ENCODE measurements at places on chromosomes 4 and X.

GRCh38 chr4:146112389-146112788 lies 63.1 kb upstream of the LSM6 start:
- DNase-seq, result peak; percentile 62

- DNase-seq, result peak; percentile 83
Measured at GRCh38 chr4:40340030-40340429, 4.9 kb downstream of the CHRNA9 start.

GRCh38 chr4:158599765-158600498 lies 71.8 kb downstream of the C4orf46 start:
- no peak for DNase-seq

DNA sequence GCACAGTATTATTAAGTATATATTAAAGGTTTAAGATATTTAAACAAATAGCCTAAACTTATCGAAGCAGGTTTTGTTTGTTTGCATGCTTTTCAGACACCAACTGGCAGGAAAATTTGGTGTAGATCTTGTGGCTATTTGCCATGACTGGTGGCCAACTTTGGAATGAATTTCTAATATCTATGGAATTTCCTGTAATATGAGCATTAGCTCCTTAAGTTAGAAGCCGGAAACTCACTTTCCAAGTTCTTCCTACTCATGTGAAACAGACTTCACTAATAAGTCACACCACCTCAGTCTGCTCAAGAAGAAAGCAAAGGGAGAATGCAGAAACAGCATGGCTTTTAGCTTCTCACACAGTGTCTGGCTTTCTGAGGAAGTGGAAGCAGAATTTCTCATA lies 563.9 kb downstream of the GRXCR1 start:
- no peak for DNase-seq

DNA sequence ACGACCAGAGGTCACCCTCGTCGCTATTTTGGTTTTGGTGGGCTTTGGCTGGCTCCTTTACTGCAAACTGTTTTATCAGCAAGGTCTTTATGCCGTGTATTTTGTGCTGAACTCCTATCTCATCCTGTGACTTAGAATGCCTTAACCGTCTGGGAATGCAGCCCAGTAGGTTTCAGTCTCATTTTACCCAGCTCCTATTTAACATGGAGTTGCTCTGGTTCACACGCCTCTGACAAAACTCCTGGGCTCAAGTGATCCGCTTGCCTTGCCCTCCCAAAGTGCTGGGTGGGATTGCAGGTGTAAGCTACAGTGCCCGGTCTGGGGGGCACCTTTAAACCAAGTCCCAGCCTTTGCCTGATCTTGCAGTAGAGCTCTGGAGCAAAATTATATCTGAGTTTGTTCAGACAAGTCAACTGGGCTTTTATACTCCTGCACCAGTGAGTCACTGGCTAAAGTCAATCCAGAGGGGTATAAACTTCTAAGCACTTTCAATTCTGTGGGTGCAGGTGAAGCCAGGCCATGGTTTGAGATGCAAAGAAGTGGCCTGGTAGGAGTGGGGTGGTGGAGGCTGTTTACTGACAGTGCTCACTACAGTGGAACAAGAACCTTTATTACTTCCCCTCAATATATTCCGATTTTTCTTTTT lies 50.2 kb downstream of the MGST2 start:
- no peak for DNase-seq

- DNase-seq, result no peak
Measured at GRCh38 chr4:108762559-108763225, at the start of gene ETNPPL. Gene ETNPPL, minus strand, starts transcription at chr4:108763053. Its CDS starts 155 bp downstream, at chr4:108762898.

DNA sequence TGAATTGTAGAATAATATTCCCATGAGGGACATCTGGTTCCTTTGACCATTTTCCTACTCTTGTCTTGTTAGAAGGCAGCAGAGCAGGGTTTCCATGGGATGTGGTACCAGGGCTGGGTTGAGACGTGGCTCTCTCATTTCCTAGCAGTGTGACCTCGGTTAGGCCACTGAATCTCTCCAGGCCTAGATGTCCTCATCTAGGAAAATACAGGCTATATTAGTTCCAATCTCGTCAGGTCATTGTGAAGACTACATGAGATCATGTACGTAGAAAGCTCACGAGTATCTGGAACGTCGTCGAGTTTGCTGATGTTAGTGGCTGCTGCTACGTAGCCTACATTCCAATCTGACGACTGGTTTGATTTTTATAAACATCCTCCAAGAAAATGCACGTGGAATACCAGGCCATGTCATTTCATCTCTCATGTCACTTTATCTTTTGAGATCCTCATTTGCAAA lies 278.2 kb upstream of the GATB start:
- DNase-seq, result no peak

DNA sequence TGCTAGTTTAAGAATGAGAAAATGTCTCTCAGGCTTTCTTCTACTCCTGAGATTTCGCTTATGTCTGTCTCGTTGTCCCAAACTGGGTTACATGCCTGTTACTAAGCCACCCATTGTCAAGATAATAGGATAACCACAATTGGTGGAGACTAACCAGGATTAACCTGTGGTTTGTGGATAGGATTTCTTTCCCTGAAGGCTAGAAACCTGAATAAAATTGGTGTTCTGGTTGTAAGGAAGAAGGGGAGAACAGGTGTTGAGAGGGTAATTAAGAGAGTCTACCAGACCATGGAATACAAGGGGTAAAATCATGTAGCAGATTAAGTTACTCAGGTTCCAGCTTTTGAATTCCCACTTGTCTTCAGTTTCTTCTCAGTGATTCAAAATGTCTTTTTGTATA lies 225.4 kb downstream of the CPE start:
- DNase-seq, result no peak

- DNase-seq, result no peak
Measured at GRCh38 chr4:84669201-84669600, 86.3 kb downstream of the CDS1 start.

- no peak for DNase-seq
Measured at GRCh38 chrX:134957836-134958235, 33.0 kb upstream of the SMIM10 start.

GRCh38 chr4:127143460-127144195 lies 489.1 kb upstream of the INTU start:
- no peak for DNase-seq

DNA sequence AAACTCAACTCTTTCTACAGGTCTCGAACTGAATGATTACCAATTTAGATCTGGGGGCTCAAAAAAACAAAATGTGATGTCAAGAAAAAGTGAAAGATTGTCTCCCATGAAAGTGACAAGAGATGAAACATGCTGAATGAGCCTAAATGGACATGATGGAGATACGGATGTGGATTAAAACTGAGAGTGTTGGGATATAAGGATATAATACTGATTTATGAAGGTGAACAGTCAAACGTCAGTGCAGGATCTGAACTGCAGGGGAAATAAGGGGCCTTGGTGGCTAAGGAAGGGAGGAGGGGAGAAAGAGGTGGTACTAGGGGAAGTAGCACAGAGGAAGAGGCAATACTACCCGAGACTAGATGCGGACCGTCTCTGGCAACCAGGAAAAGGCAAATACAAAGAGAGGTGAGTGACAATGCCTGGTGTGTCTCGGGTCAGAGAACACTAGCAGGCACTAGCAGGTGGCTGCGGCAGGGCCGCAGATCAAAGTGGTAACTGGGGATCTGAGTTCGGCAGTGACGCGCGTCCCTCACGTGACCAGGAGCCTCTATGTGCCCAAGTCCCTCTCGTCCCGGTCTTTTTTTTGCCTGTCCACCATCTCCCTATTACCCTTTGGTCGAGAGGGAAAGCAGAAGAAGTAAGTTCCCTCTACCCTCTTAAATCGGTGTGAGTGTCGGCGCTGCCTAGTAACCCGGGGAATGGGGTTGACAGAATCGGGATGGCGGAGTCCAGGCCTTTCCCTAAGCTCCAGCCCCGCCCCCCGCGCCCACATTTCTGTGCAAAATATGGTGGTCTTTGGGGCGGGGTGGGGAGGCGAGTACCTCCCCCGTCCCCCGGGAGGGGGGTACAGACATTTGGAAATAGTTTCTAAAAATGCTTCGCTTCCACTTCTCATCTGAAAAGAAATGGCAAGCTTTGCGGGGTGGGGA lies at the start of gene TCEAL1:
Gene TCEAL1, plus strand, starts transcription at position 590 of the 932 bp plus-strand sequence. CDS start 942 bp downstream, outside the sequence.
- peak; percentile 7 for DNase-seq

- DNase-seq, result no peak
Measured at GRCh38 chr4:86848732-86849619, at the start of gene SLC10A6. Gene SLC10A6, minus strand, starts transcription at chr4:86849384. Its CDS starts 269 bp downstream, at chr4:86849115.

DNA sequence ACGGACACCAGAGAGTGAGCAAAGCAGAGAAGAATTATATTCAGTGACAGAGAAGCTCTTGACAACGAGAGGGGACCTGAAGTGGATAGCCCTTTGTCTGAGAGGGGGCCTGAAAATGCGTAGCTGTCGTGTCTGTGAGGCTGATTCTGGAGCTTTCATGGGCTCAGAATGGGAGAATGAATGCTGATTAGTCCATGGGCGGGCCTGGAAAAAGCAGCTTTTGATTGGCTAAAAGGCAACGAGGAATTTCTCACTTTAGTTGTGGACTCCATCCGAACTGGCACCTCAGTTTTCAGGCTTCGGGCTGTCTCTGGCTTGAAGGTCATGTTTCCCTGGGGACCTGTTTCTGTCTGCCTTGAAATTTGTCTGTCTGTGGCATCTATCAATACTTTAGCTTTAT lies 487.1 kb downstream of the TECRL start:
- no peak for DNase-seq

GRCh38 chrX:107678957-107679740 lies 50.8 kb downstream of the PRPS1 start:
- DNase-seq, result peak; percentile 33

- no peak for DNase-seq
Measured at GRCh38 chr4:165209796-165210195, 2.4 kb downstream of the KLHL2 start.

DNA sequence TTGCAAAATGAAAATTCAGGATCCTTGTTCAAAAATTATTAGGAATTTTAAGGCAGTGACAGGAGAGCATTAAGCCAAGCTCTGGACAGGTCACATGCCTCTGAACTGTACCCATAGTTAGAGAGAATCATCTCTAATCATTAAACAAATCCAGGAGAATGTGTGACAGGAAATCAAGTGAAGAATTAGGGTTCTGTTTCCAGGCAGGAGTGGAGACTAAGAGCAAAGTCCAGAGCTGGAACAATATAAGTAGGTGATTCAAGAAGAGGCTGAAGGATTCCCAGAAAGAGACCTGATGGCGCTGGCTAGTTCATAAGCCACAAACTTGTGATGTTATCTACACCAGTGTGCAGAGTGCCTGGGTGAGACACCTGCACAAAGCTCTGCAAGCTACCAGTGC lies 104.6 kb upstream of the PRKG2 start:
- DNase-seq, result no peak

GRCh38 chr4:37693450-37694190 lies 7.4 kb upstream of the RELL1 start:
- no peak for DNase-seq

DNA sequence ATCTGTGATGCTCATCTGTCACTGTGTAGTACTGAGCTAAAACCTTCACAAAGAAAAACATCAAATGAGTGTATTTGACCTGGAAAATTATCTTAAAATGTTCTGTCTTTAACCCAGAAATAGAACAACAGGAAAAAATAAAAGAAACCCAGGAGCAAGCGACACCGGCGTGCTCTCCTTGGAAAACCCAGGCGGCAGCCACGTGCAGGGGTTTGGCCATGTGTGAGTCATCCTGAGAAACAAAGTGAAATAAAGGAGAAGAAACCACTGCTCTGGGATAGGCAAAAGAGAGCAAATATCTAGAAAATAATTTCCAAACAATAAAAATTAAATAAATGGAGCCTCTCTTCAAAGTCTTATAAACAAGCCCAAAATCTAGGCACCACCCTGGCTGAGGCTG lies 20.0 kb upstream of the TMEM128 start:
- peak; percentile 64 for DNase-seq

DNA sequence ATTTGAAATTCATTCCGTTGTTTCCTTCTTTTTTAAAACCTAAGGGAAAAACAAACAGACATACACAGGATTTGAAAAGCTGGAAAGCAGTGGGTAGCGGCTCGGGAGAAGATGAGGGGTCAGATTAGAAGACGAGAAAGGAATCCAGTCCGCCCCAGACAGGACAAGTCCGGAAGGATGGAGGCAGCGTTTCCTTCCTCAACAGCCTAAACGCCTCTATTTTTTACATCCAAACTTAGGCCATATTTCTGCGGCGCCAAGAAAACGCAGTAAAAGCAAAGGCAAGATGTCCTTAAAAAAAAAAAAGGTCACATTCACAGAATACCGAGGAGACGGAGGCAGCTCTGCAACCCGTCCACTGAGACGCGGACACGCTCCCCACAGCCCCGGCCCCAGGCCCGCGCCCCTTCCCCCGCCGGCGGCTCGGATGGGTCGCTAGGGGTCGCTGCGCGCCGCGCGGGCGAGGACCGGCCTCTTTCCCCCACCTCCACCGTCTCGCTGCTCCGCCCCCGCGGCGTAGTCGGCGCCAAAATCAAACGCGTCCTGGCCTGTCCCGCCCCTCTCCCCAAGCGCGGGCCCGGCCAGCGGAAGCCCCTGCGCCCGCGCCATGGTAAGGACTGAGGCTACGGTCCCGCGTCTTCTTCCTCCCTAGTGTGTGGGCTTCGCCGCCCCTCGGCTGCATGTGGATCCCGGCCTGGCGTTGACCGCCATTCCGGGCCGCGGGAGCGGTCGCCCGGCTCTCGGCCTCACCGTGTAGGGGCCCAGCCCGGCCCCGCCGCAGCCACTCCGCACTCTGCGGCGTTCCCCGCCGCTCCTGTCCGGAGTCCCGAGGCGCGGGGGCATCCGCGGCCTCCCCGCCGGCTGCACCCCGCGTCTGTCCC lies at the start of gene MND1:
Gene MND1, plus strand, starts transcription at position 558 of the 881 bp plus-strand sequence. Its CDS starts 50 bp downstream, at position 608.
- peak; percentile 80 for DNase-seq

- DNase-seq, result no peak
Measured at GRCh38 chr4:63315651-63316050, 1093.6 kb downstream of the TECRL start.

DNA sequence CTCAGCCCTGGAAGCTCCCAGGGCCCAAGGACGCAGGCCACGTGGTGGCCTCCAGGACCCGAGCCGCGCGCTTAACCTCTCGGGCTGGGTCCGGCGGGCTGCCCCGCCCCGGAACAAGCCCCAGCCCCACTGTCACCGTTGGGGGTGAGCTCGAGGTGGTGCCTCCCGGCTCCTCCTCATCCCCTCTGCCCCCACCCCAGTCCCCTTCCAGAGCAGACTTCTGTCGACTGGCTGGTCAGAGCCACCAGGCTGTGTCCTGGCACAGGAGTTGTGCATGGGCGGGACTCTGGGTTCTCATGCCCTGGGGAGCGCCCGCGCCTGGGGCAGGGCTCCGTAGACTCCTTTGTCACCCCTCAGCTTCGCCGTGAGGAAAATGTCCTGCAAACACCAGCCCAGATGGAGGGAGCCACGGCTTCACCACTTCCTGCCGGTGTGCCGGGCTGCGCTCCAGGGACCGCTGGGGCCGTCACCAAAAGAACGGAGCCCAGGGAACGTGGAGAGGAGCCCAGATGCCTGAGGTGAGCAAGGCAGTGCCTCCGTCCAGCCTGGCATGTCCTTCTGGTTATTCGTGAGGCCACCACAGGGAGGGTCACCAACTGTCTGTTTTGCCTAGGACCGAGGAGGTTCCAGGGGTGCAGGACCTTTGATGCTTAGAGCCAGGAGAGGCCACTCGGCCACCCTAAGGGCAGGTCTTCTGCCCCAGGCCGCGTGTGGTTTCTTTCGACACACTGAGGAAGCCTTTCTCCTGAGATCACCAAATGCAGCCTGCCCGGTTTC lies 7.1 kb upstream of the RGS12 start:
- peak; percentile 91 for DNase-seq

GRCh38 chrX:21939906-21940305 lies 603 bp upstream of the SMS start:
- DNase-seq, result no peak

Data from suppressor macrophage treated with lipopolysaccharide for 4 hours (primary cell).